ENCODE measurements at places on chromosomes 7 and 10.

DNA sequence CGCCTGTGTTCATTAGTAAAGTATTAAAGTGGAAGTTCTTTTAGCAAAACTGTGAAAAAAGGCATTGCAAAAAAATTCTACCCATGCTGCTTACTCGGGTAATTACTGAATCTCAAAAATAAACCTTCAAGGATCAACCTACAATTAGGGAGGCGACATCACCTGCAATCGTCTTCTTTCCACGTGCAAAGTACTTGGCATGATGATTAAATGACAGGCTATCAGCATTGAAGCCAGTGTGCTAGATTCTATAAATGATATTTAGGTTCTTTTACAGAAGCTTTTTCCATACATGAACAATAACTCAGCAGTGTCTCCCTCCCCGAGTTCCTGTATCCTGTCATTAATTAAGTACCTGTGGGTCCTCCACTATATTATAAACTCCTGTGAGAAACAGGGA lies 105.8 kb downstream of the SFMBT2 start:
- DNase-seq, result no peak

GRCh38 chr7:50423860-50424259 lies 26.3 kb downstream of the FIGNL1 start:
- no peak for DNase-seq

- DNase-seq, result no peak
Measured at GRCh38 chr7:14747701-14748100, 154.8 kb downstream of the DGKB start.

DNA sequence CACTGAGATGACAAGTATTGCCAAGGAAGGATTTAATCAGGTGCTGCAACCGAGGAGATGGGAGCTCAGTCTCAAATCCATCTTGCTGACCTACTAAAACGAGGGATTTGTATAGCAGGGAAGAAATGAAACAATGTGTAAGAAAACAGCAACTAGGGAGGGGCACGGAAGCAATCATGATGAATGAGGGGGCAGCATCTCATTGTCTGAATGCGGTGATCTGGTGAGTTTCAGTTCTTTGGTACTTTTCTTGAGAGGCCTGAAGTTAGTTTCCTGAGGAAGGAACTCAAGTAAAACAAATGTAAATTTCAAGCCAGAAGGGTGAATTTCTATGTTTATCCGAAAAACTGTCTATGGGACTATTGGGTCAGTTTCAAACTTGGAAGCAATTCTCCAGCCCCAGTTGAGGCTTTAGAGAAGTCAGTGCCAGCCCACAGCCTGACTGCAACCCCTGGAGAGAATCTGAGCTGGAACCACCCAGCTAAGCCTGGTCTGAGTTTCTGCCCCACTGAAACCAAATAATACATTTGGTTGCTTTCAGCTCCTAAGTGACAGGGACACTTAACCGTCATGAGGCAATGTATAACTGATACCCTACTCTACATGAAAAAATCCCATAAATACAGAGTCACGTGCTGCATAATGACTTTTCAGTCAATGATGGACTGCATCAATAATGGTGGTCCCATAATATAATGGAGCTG lies 45.8 kb upstream of the TNS3 start:
- no peak for DNase-seq

- DNase-seq, result no peak
Measured at GRCh38 chr10:66301078-66301477, 624.8 kb upstream of the LRRTM3 start.

DNA sequence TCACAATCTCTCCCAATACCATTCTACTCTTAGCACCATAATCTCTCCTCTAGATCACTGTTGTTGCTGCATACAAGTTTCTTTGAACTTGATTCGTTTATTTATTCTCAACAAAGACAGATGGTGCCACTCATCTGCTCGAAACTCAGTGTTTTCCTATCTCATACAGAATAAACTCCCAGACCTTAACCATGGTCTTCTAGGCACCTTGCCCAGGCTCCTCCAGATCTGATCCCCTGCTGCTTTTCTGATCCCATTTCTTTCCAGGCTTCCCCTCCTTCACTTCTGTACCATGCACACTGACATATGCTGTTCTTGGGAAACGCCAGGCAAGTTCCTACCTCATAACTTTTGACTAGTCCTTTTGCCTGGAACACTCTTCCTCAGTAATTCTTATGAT lies 645.7 kb downstream of the DNAJB9 start:
- no peak for DNase-seq

Measured in CD8-positive, alpha-beta T cell (primary cell).